ENCODE measurements at places on chromosomes 7 and 10. TPM values are rescaled to one million over a fixed set of nuclear protein-coding genes. Genes with fewer than 3 reads are reported as not detected.

GRCh38 chr10:98858525-98858924 lies 377.1 kb downstream of the HPSE2 start:
- DNase-seq, result peak; percentile 39

- no peak for DNase-seq
Measured at GRCh38 chr7:105046414-105046813, 32.4 kb downstream of the KMT2E start.

DNA sequence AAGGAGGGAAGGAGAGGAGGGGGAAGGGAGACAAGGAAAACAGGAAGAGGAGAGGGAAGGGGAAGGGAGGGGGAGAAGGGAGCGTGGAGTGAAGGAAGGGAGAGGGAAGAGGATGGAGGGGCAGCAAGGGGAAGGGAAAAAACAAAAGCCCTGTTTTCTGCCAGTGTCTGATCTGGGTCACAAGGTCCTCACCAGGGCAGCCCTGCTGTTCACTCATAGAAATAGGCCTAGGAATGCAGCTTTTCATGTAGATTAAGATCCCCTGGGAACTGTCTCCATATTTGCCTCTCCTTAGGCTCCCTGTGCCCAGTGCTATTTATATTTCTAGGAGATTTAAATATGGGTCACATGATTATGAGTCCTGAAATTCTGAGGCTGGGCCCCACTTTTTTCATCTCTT lies 790.7 kb downstream of the TNS3 start:
- DNase-seq, result peak; percentile 100

DNA sequence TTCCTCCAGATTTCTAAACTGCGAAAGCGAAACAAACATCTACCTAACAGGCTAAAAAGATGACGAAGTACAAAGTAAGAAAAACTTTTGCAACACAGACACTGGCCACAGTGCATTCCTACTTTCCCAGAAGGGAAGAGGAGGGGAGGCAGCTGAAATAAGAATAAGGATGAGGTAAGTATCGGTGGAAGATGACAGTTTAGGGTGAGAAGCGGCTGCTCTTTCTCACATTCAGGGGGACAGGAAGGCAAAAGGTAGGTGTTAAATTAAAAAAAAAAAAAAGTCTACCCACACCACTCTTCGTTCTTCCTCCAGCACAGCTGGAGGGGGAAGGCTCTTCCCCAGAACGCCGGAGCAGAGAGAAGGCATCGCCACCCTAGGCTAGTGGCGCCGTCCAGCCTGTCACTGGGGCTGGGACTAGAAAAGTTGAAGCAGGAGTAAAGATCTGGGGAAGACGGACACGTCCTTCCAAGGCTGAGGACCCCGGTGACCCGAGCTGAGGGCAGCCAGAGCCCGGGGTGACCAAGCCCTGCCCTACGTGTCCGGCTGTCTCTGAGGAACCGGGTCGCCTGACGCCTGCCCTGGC lies 846 bp downstream of the DNAJC1 start:
- DNase-seq, result no peak

- no peak for DNase-seq
Measured at GRCh38 chr10:124508070-124508667, 46.5 kb downstream of the LHPP start.

DNA sequence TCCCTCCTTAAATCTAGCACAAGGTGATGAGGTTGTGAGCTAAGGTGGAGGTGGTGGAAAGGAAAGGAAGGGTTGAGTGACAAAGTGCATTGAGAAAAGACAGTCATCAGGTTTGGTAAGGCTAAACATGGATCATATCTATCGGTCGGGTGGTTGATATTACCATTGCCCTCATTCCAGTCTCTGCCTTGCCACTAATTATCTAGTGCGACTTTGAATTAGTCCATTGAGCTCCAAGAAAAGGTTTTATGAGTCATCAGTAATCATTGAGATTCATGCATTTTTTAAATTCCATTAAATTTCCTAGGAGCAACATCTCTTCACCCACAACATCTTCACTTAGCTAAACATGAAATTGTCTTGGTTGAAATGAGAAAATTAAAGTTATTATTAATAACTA lies 68.9 kb upstream of the FRMD4A start:
- no peak for DNase-seq

DNA sequence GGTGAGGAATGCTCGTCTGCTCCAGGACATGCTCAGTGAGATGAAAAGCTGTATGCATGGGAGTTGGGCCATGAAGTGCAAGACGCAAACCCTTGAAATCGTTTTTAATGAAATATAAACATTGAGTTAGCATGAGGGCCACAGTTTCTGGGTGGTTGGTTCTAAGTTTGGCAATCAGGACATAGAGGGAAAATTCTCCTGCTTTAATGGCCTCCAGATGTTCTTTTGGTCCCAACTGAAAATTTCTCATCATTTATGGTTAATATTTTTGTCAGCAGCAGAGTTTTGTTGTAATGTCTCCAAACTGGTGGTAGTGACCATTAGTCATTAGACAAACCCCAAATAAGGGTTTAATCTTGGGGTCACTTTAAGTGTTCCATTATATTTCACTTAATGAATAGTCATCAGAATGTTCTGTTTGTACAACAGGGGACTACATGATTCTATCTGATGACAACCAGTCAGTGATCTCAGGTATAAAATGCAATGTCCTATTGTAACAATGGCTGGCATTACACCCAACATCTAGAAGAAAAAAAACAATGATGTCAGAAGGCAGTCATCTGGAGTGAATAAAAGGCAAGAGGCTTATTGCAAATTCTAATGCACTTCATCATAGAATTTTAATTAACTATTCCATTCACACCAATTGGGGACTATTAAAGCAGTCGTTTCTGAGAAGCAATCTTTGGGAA lies 197.4 kb downstream of the JCAD start:
- DNase-seq, result no peak

- no peak for DNase-seq
Measured at GRCh38 chr10:1026578-1026977, 919 bp upstream of the IDI2 start.

GRCh38 chr7:39433550-39433949 lies 132.7 kb upstream of the YAE1 start:
- no peak for DNase-seq

GRCh38 chr10:100043796-100044195 lies 34.0 kb upstream of the DNMBP start:
- no peak for DNase-seq

- DNase-seq, result no peak
Measured at GRCh38 chr7:19920166-19920565, 146.7 kb upstream of the TMEM196 start.

GRCh38 chr10:24731942-24732341 lies 8.3 kb upstream of the ARHGAP21 start:
- no peak for DNase-seq

DNA sequence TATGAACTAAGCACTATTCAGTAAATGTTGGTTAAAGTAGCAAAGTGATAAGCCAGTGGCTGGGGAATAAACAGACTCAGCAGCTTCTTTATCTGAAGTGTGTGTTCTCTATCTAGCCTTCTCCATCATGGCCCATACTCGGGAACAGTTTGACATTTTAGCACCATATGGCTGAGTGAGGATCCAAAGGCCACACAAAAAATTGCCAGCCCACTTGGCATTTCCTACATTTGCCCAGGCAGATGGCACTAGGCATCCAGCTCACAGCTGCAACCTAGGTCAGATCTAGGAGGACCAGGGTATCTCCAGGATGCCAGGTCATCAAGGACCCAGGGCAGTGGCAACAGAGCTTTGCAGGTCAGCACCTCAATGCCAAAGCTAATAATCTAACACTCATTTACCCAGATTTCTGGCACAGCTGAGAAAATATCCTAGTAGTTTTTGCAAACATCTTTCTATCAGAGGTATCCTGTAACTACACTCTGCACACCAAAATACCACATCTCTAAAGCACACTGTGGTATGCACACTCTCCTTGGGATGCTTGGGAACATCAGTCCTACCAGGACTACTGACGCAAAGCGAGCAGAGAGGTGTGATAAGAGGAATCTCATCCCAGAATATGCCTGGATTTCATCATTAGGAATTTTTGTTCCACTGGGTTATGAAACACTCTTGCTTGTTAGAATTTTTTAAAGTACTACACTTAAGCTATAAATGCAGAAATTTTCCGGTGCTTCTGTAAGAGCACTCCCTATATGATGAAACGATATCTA lies 61.7 kb downstream of the DOCK4 start:
- DNase-seq, result no peak

DNA sequence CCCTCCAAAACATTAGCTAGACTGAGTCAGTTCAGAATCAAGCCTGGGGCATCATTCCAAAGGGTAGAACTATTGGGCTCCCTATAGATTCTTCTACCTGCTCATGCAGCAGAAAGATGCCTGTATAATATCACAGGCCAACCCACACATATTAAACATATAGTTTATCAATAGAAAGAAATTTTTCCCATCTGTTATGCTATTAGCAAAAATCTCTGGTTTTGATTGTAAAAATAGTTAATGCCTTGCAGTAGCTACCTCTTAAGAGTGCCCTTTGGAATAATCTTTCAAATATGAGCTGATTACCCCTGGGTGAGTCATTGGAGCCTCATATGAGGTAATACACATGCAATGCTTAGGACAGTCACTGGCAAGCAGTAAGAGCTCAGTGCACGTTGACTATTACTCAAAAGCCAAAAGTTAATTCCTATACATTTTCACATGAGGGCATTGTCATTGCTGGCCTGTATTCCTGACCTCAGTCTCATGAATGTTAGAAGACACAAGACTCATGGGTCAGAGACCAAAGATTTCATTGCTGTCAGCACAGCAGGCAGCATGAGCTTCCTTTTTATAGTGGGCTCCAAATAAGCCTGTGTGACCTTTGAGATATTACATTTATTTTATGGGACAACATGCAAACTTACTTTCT lies 180.0 kb downstream of the FGFR2 start:
- no peak for DNase-seq

- no peak for DNase-seq
Measured at GRCh38 chr10:131212763-131213325, 98.7 kb downstream of the TCERG1L start.

GRCh38 chr7:94333810-94334209 lies 60.9 kb upstream of the COL1A2 start:
- DNase-seq, result no peak

DNA sequence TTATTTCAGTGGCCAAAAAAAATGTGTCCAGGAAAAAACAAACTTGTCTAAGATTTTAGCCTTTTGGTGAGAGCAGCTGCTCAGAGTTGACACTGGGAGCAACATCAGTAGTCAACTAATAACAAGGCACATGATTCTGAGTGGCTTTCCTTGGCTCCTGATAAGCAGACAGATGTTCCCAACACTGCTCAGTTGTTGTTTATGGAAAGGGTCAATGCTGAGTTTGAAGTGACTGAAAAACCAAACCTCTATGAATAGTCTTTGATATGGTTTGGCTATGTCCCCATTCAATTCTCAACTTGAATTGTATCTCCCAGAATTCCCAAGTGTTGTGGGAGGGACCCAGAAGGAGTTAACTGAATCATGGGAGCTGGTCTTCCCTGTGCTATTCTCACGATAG lies 12.3 kb downstream of the DYDC1 start:
- peak; percentile 15 for DNase-seq

- DNase-seq, result no peak
Measured at GRCh38 chr7:137342265-137342664, 1.3 kb downstream of the PTN start.

GRCh38 chr7:11428877-11429581 lies 403.0 kb downstream of the THSD7A start:
- DNase-seq, result no peak

DNA sequence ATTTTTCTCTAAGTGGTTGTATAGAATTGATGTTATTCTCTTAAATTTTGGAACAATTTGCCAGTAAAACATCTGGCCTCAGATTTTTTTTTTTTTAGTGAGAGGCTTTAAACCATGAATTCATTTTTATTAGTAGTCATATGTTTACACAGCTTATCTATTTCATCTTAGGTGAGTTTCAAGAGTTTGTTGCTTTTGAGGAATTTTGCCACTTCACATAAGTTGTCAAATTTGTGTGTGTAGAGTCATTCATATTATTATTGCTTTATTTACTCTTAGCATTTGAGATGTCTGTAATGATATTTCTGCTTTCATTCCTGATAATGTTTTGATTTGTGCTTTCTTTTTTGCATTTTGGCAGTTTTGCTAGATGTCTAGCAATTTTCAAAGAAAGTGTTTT lies 132.1 kb downstream of the CCSER2 start:
- no peak for DNase-seq

DNA sequence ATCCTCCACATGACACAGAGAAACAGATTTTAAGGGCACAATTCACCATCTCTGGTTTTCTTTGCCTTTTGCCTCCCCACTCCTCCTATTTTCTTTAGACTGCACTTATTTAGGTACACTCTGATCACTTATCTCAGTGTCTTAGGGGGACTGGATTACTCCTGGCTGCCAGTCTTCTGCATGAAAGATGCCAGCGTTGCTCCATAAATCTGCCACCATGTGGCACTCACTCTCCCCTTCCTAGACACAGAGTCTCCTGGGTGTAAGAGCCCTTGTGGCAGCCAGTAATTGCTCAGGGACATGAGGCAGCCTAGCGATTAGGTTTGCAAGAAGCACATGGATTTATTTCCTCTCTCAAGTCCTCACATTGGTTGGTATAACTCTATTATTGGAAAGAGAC lies 34.5 kb upstream of the RBM20 start:
- peak; percentile 21 for DNase-seq

DNA sequence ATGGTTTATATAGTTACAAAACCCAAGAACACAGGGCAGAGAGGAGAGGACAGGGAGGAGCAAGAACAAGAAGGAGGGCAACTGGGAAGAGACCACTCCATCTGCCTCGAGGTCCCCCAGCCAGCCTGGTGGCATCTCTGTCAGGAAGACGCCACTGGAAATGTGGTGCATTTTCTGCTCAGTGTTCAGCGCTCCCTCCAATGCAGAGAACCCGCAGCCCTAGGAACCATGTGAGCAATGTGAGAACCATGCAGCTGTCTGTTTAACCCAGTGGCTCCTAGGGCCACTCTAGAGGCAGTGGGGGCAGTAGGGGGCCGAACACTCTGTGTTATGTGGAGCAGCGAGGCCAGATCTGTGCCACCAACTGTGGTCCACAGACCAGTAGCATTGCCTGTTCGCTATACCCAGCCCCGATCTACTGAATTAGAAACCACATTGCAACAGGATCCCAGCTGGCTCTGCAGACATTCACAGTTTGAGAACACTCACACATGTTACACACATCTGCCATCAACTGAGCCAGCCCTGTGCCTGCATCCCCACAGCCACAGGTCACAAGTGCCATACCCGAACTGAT lies 110.2 kb downstream of the CPXM2 start:
- no peak for DNase-seq

PHKG1 gene
- 1.9 TPM for total RNA-seq

C10orf90 gene
- total RNA-seq, result 89.9 TPM

KLF14 gene
- total RNA-seq, result 0.69 TPM

PAX4 gene
- total RNA-seq, result not detected

EPC1 gene
- total RNA-seq, result 6.3 TPM

ANKRD1 gene
- not detected for total RNA-seq

DPYSL4 gene
- 2.5 TPM for total RNA-seq

Measured in SK-MEL-5 (cell line).